T follicular helper cell (primary cell): ENCODE measurements at places on chromosomes 5 and 9.

DNA sequence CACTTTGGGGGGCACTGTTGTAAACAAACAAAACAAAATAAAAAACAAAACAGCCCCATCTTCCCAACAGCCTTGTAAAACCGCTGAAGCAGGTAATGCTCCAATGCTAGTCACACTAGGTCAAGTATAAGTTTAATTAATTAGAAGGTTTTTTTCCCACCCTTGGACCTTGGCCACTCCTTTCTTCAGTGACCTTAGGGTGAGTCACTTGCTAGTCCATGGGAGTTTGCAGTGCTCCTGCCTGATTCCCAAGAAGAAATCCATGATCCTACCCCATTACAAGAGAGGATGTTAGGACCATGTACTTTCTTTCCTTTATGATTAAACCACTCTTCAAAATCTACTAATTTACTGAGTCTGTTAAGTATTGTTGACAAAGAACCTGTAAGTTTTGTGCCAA is 192.2 kb upstream of the CDKN2B start:
- no peak for DNase-seq

- no peak for DNase-seq
Observed at GRCh38 chr5:65021527-65022226, 252.9 kb downstream of the CWC27 start.

DNA sequence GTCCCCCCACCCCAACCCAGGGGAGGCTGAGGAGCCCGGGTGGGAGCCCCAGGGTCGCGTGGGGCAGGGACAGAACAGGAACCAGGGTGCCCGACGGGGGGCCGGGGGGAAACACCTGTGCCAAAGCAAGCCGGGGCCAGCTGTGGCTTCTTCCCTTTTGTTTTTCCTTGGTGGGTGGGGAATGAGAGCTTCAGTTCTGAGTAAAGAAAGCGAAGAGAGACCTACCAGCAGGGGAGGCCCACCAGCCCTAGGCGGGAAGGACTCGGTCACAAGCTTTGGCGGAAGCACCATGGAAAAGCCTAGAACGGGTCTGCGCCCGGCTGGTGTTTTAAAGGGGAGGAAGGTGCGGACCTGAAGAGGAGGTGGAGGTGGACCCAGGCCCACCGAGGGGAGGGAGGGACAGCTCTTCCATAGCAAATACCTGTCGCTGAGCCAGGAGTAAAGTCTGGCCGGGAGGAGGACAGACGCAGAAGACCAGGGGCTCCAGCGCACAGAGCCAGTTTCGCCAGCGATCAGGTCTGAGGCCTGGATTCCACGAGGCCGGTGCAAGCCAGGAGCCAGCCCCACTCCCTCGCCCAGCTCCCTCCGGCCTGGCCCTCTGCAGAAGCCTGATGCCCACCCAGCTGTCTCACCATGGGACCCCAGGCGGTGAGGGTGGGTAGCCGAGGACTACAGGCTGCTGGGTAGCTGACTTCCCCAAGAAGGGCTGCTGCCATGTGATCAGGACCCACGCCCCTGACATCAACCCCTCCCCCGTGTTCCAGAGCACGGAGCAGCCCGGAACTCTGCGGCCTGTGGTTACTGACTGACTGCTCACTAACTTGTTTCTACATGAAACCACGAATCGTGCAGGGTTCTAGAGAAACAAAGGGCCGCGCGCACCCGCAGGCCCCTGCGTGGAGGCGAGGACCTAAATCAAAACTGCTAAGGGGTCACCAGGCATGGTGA is 849 bp upstream of the MGAT1 start:
- DNase-seq, result peak; percentile 66

DNA sequence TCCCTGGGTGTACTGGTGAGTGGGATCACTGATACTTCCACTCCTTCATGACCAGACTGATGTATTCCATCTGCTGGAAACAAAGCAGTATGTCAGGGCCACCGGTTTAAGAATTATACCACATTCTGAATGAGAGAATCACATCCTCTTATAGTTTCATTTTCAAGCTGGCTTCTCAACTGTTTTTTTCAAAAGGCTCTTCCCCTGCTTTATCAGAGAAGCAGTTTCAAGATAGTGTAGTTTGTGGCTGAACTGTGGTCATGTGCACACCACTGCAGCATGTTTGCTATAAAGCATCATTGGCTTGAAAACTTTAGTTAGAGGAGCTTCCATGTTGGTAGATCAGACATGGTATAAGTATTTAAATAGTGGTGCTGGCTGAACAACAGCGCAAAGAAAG is 450.5 kb upstream of the CDH10 start:
- no peak for DNase-seq

GRCh38 chr5:22521521-22521920 is 331.6 kb downstream of the CDH12 start:
- no peak for DNase-seq

DNA sequence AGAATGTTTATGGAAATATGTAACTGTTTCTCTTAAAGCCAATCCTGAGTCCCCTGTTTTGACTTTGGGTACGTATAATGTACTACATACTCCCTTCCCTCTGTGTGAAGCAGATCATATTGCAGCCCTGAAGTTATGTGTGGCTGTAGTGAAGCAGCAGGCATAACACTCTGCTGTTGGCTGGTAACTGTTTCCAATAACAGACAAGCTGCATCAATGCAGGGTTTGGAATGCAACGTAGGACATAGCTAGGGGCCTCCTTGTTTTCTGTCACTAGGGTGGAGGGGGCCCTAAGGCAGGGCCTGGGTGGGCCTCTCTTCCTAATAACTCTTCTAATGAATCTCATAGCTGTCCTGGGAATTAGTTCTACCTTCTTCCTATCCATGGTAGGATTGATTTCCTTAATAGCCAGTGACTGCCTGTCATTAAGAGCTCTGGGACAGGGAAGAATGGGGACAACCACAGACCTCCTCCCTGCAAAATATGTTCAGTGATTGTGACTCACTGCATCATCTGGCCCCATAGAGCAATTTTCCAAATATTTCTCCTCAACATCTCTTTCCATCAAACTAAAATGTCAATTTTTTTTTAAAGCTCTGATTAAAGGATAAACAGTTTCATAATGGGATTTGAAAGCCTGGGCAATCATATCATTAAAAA is 129.6 kb upstream of the HMHB1 start:
- DNase-seq, result no peak

DNA sequence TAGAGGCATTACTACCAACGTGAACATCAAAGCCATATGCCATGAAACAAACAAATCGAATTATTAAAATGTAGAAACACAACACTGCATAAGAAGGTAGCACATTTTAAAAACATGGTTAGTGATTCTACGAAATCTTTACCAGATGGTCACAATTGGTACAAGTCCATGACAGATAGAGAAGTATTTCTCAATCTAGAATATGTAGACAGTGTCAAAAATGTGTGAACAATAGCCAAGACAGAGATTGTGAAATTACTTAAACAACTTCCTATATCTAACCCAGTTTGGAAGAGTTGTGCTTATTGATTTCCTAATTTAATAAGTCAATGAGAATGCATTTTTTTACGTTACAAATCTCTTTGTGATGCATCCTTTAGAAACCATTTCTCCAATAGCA is 1121.6 kb downstream of the MAT2B start:
- no peak for DNase-seq

GRCh38 chr5:41636605-41637004 is 126.2 kb upstream of the PLCXD3 start:
- DNase-seq, result no peak

GRCh38 chr9:3018071-3018470 is 174.2 kb upstream of the PUM3 start:
- no peak for DNase-seq

DNA sequence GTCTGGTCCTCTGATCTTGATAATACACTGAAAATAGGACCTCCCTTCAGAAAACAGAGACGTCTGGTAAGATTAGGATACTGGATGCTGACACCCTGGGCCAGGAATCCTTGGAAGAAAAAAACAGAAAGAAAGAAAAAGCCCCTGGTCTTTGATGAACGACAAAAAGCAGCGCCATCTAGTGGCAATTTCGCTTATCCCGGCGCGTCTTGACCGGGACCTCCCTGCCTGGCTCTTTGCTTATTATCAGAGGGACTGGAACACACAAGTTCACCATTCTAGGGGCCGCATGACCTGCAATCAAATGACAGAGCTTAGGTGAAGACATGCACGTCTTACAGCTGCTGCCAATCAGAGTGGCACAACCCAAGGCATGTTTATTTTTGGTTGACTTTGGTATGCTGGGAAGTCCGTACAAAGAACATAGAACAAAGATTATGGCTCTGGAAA is 114.9 kb upstream of the NFIB start:
- no peak for DNase-seq

- no peak for DNase-seq
Observed at GRCh38 chr5:128674837-128675446, 136.9 kb upstream of the FBN2 start.

DNA sequence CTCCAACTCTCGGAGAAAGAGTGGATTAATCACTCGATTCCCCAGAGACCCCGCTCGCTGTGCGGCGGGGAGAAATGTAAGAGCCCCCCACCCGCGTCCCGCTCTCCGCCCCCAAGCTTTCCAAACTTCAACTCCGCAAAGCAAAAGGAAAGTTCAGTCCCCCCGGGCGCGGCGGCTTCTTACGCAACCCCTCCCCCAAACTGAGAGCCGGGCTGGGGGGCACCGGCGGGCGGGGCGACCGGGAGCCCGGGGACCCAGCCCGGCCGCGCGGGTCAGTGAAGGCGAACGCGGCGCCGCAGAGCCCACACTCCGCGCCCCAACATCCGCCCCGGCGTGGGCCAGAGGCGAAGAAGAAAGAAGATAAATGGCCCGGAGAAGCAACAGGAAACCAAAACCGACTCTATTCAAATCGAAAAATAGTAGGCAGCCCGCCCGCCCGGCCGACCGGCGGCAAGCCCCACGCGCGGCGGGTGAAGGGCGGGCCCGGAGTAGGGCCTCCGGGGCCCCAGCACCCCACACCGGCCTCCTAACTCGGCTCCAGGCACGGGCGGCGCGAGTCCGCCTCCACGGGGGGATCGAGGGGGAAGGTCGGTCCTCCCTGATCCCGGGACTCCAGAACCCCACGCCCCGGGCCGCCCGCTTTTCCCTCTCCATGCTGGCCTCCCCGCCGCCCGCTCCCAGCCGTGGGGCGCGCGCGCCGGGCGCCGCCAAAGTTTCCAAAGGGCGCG is 720 bp downstream of the NOTCH1 start:
- peak; percentile 33 for DNase-seq

GRCh38 chr5:137975208-137975607 is 57.7 kb downstream of the FAM13B start:
- DNase-seq, result no peak

GRCh38 chr5:153896117-153896516 is 142.6 kb downstream of the FAM114A2 start:
- DNase-seq, result no peak

- no peak for DNase-seq
Observed at GRCh38 chr5:176501333-176501732, 35.9 kb downstream of the RNF44 start.

GRCh38 chr5:6455571-6456200 is 7.0 kb downstream of the UBE2QL1 start:
- no peak for DNase-seq

DNA sequence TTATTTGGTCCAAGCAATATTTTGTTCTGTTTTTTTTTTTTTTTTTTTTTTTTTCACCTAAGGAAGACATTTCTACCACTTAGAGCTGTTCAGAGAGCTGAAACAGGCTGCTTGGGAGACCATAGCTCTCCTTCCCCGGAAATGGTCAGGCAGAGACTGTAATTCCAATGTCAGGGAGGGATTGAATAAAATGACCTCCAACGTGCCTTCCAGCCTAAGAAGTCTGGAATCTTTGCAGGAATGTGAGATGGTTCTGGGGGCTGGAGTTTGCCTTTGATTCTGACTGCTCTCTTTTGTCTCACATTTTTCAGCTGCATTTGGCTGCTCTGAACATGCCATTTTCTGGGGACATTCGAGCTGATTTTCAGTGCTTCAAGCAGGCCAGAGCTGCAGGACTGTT is 38.3 kb upstream of the TGFBR1 start:
- no peak for DNase-seq

- DNase-seq, result no peak
Observed at GRCh38 chr5:180180421-180180820, 28.6 kb downstream of the RASGEF1C start.

GRCh38 chr5:151632524-151632923 is 41.4 kb upstream of the FAT2 start:
- DNase-seq, result no peak

GRCh38 chr5:1706428-1706827 is 93.2 kb downstream of the MRPL36 start:
- no peak for DNase-seq

- DNase-seq, result no peak
Observed at GRCh38 chr5:1568201-1568979, 44.6 kb upstream of the LPCAT1 start.

DNA sequence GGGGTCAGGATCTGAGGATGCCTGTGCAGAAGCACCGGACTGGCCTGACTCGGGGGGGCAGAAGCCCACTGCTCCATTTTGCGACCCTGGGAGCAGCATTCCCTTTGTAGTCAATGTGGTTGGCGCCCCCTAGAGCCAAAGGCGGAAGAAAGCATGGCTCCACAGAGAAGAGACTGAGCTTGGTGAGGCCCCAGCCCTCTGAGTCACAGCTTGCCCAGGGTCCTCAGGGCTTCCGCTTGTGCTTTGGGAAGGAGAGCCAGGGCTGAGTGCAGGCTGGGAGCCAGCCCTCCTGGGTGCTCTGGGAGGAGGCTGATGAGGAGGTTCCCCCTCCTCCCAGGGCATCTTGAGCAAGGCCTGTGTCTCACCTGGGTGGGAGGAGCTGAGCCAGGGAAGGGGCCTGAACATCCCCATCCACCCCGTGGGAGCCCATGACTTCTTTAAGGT is 5.5 kb upstream of the AQP3 start:
- DNase-seq, result peak; percentile 30

- DNase-seq, result no peak
Observed at GRCh38 chr5:138874771-138875551, at the start of gene LRRTM2. LRRTM2 (minus strand) TSS chr5:138875335; CDS start chr5:138874911, 424 bp downstream.

- no peak for DNase-seq
Observed at GRCh38 chr5:173045474-173045873, 10.7 kb upstream of the CREBRF start.

- no peak for DNase-seq
Observed at GRCh38 chr9:135290086-135290485, 189.5 kb upstream of the PPP1R26 start.

- DNase-seq, result peak; percentile 42
Observed at GRCh38 chr5:154190595-154191304, at the start of gene GALNT10. GALNT10 (plus strand) TSS chr5:154190733; CDS start chr5:154190867, 134 bp downstream.

DNA sequence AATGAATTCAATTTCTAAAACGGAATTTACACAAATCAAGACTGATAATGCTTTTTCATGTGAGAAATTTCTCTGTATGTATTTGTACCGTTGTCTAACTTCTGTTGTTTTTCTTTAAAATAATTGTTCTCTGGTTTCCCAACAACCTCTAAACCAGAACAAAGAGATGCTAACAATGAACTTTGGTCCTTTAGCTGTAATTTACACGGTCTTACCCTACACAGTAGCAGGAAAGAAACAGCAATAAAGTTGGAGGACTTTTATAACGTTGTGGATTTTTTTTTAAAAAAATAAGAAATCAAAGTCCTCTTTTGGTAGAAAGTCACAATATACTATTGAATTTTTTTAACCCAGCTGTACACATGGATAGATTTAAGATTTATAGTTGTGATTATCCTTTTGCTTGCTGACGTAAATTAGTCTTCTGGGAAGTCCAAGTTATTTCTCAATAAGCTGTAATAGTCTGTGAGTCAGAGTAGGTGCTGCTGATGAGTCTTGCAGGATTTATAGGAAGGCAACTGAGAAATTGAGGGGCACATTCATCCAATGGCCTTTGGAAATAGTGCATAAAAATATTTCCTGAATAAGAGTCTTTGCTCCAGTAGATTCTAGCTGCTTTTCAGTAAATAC is 76.8 kb upstream of the PCSK1 start:
- no peak for DNase-seq

GRCh38 chr5:124522992-124523391 is 223.4 kb downstream of the ZNF608 start:
- DNase-seq, result no peak
